Amniotic epithelial cell (primary cell): ENCODE measurements at places on chromosomes 4 and X.

GRCh38 chr4:141896687-141897086 lies 260.3 kb downstream of the IL15 start:
- DNase-seq: no peak

DNA sequence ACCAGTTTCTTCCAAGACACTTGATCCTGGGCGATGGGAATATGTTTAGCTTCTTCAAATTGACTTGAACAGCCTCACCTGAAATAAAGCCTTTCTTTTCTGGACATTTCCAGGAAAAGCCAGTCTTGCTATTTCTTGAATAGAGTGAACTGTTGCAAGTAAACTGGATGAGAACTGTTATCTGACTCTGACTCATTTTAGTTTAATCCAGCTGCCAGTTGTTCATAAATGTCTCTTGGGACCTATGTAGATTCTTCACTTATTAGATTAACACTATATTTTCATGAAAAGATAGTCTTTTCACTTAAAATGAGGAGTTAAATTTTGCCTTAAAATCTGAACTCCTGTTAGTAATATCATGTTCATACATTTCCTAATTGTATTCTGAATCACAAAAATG lies 615.4 kb upstream of the GALNT7 start:
- no peak for DNase-seq

- no peak for DNase-seq
Observed at GRCh38 chr4:101280866-101281600, 66.3 kb downstream of the PPP3CA start.

- DNase-seq: no peak
Observed at GRCh38 chrX:30824275-30824674, 64.8 kb downstream of the TAB3 start.

DNA sequence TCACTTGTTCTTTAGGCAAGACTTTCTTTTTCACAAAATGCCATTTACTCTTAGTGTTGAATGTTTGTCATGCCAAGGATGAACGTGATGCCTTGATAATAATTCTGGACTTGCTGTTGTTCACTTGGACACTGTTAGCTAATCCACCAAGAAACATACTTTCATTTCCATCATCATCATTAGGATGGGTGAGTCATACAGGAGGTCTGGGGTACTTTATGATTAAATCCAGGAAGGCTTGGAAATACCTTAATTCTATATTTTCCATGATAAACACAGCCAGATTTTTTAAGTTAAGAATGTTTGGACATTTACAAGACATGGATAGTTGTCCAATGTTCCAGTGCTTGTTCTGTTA lies 260.7 kb upstream of the GIMD1 start:
- DNase-seq: peak; percentile 40

DNA sequence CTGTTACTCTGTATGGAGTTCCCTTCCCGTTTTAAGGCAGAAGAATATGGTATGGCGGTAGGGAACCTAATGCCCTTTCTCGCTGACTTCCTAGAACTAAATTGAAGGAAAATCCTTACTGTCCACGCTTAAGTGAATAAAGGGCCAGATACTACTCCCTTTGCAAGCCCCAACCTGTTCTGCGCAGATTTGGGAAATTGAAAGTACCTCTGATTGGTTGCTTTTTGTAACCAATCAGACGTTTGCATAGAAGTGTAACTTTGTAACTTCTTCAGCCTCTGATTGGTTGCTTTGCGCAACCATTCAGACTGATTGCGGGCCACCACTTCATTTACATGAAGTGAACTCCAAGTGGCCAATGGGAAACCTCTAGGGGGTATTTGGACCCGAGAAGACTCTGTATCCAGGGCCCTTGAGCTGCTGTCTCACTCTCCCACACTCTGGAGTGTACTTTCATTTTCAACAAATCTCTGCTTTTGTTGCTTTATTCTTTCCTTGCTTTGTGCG lies 1.2 kb upstream of the TMEM33 start:
- no peak for DNase-seq

- no peak for DNase-seq
Observed at GRCh38 chr4:16140231-16140878, 56.5 kb upstream of the PROM1 start.

- DNase-seq: no peak
Observed at GRCh38 chr4:2062808-2063524, 3.8 kb downstream of the NAT8L start.

DNA sequence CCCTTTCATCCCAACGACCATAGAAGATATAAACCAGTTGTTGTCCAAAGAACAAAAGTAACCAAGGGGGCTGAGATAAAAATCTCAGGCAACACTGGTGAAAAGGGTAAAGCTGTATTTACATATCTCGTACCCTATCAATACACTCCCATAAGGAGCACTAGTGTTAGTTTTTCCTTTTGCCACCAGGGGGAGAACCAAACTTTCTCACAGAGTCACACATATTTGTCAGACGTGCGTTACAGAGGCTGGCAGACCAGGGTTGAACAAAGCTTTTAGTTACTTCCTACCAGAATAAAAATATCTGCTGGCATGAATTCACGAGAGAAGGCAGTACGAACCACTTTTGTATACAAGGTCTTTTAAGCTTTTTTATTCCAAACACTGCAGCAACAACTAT lies 88.3 kb downstream of the AMELX start:
- peak; percentile 61 for DNase-seq

GRCh38 chrX:39855748-39856129 lies 242.0 kb downstream of the BCOR start:
- no peak for DNase-seq

GRCh38 chr4:118284169-118284568 lies 68.6 kb downstream of the PRSS12 start:
- DNase-seq: no peak

- peak; percentile 93 for DNase-seq
Observed at GRCh38 chr4:149164282-149164681, 651.4 kb downstream of the IQCM start.

DNA sequence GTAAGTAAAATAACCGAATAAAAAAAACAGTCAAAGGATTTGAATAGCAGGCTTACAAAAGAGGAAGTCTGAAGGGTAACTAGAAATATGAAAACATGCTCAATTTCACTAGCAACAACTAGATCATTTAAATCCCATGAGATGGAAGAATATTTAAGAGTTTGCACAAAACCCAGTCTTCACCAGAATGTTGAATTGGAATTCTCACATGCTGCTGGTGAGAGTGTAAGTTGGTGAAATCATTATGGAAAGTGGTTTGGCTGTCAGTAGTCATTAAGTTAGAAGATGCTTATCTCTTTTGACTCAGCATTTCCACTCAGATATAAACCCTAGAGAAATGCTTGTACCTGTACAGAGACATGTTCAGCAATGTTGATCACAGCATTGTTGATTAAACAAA lies 110.1 kb downstream of the PGRMC2 start:
- peak; percentile 63 for DNase-seq

GRCh38 chrX:1011691-1012283 lies 200.7 kb downstream of the CRLF2 start:
- no peak for DNase-seq

DNA sequence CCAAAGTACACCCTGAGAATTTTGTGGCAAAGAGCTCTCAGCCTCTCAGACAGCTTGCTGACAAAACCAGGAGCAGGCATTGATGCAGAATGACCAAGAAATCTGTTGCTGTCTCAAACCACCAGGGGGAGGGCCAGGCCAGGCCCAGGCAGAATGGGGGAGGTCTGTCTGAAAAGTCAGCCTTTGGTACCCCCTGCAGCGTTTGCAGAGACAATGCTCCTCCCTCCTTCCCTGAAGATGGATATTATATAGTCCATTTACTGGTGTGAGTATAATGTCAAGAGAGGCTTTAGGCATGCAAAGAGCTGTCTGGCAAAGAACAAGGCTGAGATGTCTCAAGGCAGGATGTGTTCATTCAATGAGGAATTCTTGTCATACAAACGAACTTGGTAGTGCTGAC lies 52.9 kb upstream of the TRPC5OS start:
- no peak for DNase-seq

- DNase-seq: peak; percentile 96
Observed at GRCh38 chr4:110636680-110637407, 14.0 kb upstream of the PITX2 start.

- DNase-seq: peak; percentile 99
Observed at GRCh38 chr4:4339504-4340085, 47.3 kb upstream of the NSG1 start.

- DNase-seq: peak; percentile 32
Observed at GRCh38 chr4:36241771-36242170, 2.5 kb downstream of the ARAP2 start.

GRCh38 chr4:119632216-119632615 lies 3.6 kb upstream of the PDE5A start:
- DNase-seq: peak; percentile 62

GRCh38 chr4:152819026-152819645 lies 39.4 kb downstream of the ARFIP1 start:
- DNase-seq: no peak

- DNase-seq: no peak
Observed at GRCh38 chr4:5366421-5366820, 315.1 kb downstream of the STK32B start.

- no peak for DNase-seq
Observed at GRCh38 chrX:77014377-77015372, 432.5 kb upstream of the FGF16 start.

DNA sequence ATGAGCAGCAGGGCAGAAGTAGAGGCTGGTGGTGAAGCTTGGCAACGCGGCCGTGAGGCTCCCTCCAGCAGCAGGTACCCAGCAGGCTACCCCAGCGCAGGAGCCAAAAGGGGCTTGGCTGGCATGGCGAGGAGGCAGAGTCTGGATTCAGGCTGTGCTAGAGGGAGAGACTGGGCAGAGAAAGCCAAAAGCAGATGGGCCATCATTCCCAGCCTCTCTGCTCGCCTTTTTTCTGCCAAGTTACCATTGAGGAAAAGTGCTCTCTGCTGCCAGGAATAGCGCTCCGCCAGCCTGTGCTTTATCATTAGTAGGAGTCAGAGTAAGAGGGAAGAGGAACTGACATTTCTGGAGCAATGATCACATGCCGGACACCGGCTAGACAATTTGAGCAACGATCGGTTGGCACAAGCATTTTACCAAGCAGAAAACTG lies 28.7 kb upstream of the MAP3K15 start:
- DNase-seq: no peak

DNA sequence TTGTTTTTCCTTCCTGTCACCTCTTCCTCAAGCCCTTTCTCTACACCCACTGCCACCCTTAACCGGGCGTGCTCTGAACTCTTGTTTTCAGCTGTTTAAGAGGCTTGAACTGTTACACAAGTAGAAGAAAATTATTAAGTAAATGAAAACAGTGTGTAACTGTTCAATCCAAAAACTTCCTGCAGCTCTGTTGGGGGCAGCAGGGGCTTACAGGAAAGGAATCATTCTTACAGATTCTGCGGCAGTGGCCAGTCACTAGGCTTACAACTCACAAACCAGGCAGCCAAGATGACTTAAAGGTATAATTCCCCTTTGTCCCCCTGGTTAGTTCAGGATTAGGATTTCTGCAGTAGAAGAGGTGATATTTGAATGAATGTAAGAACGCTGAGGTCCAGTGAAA lies 70.2 kb upstream of the ETNPPL start:
- peak; percentile 55 for DNase-seq

DNA sequence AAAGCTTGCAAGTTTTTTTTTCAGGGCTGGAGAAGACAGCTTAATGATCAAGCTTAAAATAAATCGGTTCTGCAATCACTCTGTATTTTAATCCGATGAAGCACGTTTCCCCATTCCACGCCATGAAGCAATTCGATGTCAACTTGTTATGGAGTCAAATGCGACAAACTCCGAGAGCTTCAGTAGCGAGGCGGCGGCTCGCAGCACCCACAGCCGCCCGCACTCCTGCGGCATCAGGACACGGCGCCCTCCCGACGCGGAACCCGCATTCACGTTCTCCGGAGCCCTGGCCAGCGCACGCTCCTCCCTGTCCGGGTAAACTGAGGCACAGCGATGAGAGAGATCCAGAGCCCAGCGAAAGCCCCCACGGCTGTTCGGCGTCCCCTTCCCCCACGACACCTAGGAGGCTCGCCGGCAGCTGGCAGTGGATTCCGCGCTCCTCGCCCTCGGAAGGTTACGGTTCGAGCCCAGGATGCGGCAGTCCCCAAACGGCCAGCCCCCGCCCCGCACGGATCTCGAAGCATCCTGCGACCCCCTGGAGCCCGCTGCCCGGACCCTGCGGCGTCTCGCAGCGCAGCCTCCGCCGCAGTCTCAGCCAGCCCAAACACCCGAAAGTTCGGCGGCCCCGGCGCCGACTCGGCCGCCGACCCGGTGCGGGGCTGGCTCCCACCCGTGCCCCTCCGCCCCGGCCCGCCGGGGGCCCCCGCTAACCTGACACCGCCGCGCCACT lies 507 bp downstream of the MFAP3L start:
- DNase-seq: no peak

DNA sequence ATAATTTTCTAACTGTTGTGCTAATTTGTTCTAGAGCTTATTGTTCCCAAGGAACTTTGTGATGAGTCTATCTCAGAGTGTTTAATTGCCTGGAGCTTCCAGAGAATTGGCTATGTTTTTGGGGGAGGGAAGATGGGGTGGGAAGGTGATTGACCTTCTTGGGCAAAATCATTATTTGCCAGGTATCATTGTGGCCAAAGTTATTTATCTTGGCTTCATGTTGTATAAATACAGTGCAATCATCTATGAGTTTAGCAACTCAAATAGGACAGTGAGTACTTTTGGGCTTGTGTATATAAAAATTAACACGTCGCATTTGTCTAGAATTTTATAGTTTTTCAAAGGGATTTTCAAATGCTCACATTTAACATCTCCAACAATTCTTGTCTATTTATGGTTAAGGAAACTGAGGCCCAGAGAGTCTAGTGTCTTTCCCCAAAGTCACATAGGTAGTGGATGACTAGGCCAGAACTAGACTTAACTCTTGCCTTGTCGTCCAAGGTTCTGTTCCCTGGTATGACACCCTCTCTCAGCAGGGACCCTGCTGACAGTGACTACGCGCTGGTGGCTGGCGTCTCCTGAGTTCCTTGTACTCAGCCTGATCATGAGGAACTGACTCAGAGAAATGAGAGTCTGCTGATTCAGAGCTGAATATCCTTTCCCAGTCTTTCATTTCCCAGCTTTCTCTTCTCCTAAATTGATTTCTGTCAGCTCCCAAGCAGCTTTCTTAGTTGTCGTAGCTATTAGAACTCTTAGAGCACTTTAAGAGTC lies 27.7 kb downstream of the FNIP2 start:
- peak; percentile 31 for DNase-seq

DNA sequence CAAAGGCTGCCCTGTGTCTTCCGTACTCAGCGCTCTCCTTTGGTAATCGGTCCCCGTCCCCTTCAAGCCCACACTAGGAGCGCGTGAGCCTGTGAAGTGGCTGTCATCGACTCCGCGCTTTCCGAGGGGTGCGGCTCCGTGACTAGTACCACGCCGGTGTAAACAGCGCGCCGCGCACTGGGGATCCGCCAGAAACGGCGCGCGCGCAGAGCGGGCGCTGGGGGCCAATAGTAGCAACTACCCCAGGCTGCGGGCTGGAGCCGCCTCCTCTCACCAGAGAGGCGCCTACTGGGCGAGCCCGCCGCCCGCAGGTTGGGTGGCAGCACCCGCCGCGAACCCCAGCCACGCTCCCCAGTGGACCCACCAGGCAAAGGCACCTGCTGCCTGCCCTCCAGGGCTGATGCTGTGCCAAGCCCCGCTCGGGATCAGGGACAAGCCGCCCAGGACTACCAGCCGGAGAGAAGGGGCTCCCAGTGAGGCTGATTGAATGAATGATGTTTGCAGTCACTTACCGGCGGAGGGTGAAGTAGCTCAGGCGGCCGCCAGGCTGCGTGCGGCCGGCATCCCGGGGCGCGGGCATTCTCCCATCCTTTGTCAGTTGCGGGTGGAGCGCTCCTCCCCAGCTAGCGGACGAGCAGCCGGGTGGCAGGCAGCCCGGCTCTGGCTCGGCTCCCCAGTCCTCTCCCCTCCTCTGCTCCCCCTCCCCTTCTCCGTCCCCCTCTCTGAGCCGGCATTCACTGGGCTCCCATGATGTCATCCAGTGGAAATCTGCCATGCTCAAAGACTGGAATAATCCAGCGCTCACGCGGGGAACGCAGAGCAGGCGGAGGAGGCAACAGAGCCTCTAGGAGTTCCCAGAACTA lies 370.3 kb upstream of the SMIM31 start:
- peak; percentile 58 for DNase-seq
